Transverse colon (tissue), 4 donors: ENCODE measurements at places on chromosomes 12 and 14. TPM values are rescaled to one million over a fixed set of nuclear protein-coding genes. Genes with fewer than 3 reads are reported as not detected.

- peak; percentile 62 for DNase-seq
Observed at GRCh38 chr14:74913986-74914573, 9.0 kb downstream of the RPS6KL1 start.

The CYP46A1 gene
- total RNA-seq, result 0.40 TPM

The CMKLR1 gene
- total RNA-seq, result 13.5 TPM

GRCh38 chr14:75794615-75795038 lies 133.6 kb downstream of the TTLL5 start:
- no peak for DNase-seq

DNA sequence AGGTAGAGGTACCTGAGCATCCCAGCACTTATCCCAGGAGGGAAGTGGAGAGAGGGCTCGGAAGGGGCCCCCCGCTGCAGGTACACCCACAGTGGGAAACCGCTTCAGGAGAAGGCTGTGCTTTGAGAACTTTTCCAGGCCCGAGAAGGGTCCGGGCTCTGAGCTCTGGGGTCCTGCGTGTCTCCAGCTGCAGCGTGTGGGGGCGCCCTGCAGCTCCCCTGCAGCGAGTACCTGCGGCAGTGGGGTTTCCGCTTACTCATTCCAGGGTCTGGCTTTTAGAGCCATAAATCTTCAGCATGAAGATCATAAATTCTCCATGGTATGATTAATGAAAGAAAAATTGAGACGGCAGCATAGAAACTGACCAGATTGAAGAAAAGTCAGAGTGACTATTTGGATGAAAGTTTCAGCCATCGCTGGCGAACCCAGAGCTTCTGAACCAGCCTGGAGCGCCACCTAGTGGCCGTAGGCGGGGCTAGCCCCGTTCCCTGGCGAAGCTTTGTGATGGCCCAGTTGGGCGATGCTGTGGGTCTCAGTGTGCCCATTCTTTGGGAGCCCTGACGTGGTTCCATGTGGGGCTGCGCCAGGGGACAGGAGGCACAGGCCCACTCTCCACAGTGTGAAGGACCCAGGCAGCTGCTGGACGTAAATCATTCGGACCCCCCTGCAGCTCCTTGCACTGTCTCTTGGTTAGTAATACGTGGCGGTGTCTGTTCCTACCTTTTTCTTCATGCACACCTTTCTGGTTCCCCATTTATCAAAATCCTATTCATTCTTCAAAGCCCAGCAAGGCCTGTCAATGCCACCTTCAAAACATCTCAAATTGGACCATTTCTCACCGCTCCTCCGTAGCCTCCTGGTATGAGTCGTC lies 198.2 kb downstream of the TSPAN9 start:
- DNase-seq, result peak; percentile 71

The MAX gene
- 139 TPM for total RNA-seq

The DLGAP5 gene
- total RNA-seq, result 1.5 TPM

The MANSC1 gene
- total RNA-seq, result 21.9 TPM

The WNT5B gene
- total RNA-seq, result 3.5 TPM

DNA sequence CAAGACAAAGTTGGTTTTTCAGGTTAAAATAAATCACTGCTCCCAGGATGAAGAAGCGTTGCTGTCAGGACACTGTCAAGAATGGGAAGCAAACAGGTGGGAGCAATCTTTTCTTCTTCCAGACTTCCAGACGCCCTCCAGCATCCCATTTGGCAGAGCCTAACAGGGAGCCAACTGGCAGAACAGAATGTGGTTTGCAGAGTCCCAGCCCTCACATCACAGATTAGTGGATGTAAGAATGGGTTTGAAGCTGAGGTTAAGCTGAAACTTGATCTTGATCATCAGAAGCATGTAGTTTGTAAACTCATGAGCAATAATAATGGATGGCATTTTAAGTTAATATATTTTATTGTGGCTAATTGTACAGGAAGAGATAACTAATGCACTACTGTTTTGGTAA lies 636.4 kb downstream of the SLC6A15 start:
- no peak for DNase-seq

GRCh38 chr12:18468246-18469075 lies 207.1 kb downstream of the PIK3C2G start:
- no peak for DNase-seq

DNA sequence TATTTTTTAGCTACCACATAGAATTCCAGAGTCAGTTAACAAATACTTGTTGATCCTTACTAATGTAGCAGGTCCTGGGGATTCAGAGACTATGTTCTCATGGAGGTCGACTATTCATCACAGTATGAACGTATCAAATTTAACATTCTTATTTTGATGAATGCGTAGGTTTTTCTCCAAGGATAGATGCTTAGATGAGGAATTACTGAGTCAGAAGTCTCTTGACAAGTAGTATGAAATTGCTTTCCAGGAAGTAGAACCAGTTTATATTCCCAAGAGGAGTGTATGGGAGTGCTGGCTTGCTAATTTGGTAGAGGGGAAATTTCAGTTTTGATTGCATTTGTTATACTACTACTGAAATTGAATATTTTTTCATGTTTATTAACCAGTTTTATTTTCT lies 42.8 kb upstream of the CRADD start:
- no peak for DNase-seq

DNA sequence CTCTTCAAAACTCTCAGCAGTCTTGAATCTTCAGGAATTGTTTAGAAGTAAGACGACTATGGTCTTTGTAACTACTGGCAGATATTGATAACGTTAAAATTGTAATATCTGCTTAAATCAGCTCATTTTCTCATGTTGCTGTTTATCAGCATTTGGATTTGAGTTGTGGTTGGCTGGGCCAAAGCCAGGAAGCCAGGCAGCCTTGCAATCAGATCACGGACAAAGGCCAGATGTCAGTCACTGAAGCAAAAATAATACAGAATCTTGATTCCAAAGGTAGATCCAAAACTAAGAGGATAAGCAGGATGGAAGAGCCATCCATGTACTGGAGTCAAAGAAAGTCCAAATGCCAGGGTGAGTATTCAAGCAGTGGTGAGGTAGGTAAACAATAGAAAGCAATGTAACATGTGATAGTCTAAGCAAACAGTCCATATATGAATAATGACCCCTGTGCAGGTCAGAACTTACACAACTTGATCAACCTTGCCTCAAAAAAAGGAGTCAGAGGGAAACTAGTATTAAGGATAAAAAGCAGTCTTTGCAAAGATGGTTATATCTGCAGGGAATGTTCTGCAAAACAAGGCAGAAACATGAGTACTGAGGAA lies 95.8 kb upstream of the RAP1B start:
- DNase-seq, result no peak

DNA sequence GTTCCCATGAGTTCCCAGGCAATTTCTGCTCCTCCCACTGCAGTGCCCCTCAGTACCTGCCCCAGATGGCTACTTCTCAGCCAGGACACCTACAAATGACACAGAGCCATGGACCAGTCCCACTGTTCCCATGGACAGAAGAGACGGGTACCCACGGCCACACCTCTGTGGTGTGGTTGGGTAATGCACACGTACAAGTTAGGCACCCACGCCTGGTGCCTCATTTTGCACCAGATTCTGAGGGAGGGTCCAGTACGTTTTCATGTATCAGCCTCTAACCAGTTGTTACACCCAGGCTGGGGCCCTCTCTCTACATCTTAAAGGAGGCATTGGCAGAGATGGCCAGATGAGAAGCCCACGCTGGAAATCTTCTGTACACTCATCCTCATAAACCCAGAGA lies 114.0 kb downstream of the DICER1 start:
- no peak for DNase-seq

The PDZRN4 gene
- 12.9 TPM for total RNA-seq
